ENCODE measurements at places on chromosomes 11 and 22. TPM values are rescaled to one million over a fixed set of nuclear protein-coding genes. Genes with fewer than 3 reads are reported as not detected.
A peak's percentile ranks its signal among the peaks of the same experiment; 100 is the strongest.

The CRYBA4 gene
- not detected for total RNA-seq

The RPS6KB2 gene
- 54.1 TPM for total RNA-seq

The HSPA8 gene
- 1,301 TPM for total RNA-seq

The CSNK2A3 gene
- 2.0 TPM for total RNA-seq

The SEPTIN3 gene
- 9.3 TPM for total RNA-seq

The KLHL35 gene
- total RNA-seq: 1.7 TPM

The MS4A14 gene
- not detected for total RNA-seq

The OR8K3 gene
- not detected for total RNA-seq

The MAPK1 gene
- 137 TPM for total RNA-seq

DNA sequence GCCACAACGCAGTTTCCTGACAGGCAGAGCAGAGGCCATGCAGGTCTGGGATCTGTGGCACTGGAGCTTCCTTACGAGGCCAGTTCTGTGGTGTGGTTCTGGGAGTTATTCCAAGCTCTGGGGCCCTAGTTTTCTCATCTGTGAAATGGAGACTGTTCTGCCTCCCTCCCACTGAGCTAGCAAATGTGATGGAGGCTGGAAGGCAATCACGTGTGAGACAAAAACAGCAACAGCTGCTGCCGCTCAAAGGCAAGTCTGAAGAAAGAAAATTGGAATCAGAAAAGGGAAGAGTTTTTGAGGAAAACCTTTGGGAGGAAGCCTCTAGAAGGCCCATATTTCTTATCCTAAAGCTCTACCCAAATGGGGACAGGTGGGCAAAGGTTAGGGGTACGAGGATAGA, 8.3 kb upstream of the RIC3 start:
- no peaks in the 10 kb centered on the region for H3K4me1 ChIP-seq
- H3K27me3 ChIP-seq: no peaks in the 10 kb centered on the region
- no peak overlapping the region for H3K4me3 ChIP-seq
- H3K27ac ChIP-seq: no peak overlapping the region

- no peaks in the 10 kb centered on the region for H3K36me3 ChIP-seq
- DNase-seq: no peak
- no peak overlapping the region for H3K4me3 ChIP-seq
- H3K27me3 ChIP-seq: no peaks in the 10 kb centered on the region
- H3K27ac ChIP-seq: no peak overlapping the region
- no peaks in the 10 kb centered on the region for H3K4me1 ChIP-seq
Measured at GRCh38 chr11:123549926-123550917, 104.2 kb downstream of the SCN3B start.

DNA sequence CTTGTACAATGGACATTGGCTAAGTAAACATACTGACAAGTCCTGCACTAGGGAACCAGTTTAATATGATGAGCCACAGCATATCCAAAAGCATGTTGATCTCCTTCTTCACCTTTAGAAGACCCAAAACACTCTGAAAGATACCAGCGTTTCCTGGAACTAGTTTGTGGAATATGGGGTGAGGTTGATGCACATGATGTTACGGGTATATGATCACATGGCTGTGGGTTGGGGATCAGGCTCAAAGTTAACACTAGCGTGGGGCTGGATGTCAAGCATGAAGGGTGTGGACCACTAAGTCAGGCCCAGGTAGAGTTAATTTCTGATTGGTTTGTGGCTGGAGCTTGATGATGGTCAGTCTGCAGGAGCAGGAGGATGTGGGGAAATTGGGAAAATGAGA, 9.0 kb downstream of the IGLL5 start:
- H3K27me3 ChIP-seq: peaks cover 44% of the 10 kb centered on the region
- no peak overlapping the region for H3K4me3 ChIP-seq
- H3K4me1 ChIP-seq: no peaks in the 10 kb centered on the region
- DNase-seq: no peak
- H3K27ac ChIP-seq: no peak overlapping the region

DNA sequence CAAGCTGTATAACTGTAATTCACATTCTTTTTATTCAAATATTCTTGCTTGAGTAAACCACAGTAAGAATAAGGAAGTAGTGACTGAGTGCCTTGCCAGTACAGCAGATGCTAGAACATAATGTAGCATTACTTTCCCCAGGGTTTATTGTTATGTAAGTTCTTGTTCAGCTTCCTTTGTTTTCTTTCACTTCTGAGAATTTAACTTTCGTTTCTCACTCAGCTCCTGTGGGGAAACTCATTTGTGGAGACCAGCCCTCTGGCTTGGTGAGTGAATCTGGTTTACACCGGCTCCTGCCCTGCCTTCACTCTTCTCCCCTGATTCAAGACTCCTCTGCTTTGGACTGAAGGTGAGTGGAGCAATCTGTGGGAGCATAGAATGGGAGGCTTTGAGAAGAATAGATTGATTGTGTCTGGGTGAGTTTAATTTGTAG, at the start of gene TRIM22:
Gene TRIM22 (plus strand): TSS at position 240 of the 433 bp plus-strand sequence. CDS start 6,443 bp downstream, outside the sequence.
- DNase-seq: no peak
- H3K27ac ChIP-seq: no peak within 1 kb of the TSS
- 0 out of 2 replicates have a peak, but pooled peaks cover 4% of the 10 kb centered on the region for H3K4me1 ChIP-seq
- no peaks in the 10 kb centered on the region for H3K36me3 ChIP-seq

GRCh38 chr11:111937461-111937769, 272 bp downstream of the DIXDC1 start:
- no peaks in the 10 kb centered on the region for H3K36me3 ChIP-seq
- peak overlapping the region; percentile 42 for H3K27ac ChIP-seq
- H3K4me1 ChIP-seq: peaks cover 29% of the 10 kb centered on the region
- H3K4me3 ChIP-seq: peak overlapping the region; percentile 53

DNA sequence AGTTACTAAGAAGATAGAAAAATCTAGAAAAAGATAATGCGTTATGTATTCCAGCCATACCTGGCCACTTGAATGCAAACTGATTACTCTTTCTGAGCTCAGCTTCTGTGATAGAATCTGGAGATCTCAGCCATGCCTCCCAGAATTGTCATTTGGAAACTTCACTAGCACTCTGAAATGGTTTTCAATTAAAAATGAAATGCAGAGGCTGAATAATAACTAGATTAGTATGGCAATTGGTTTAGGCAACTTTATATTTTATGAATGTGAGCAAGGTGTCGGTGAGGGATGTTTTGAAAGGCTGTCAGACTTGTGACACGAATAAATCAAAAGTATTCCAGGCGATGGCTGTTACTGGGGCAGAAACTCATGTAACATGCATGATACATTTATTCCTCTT, 128.8 kb upstream of the SORL1-AS1 start:
- H3K27me3 ChIP-seq: no peaks in the 10 kb centered on the region
- H3K4me1 ChIP-seq: no peaks in the 10 kb centered on the region
- H3K36me3 ChIP-seq: no peaks in the 10 kb centered on the region
- H3K4me3 ChIP-seq: no peak overlapping the region
- no peak overlapping the region for H3K27ac ChIP-seq
- DNase-seq: no peak

DNA sequence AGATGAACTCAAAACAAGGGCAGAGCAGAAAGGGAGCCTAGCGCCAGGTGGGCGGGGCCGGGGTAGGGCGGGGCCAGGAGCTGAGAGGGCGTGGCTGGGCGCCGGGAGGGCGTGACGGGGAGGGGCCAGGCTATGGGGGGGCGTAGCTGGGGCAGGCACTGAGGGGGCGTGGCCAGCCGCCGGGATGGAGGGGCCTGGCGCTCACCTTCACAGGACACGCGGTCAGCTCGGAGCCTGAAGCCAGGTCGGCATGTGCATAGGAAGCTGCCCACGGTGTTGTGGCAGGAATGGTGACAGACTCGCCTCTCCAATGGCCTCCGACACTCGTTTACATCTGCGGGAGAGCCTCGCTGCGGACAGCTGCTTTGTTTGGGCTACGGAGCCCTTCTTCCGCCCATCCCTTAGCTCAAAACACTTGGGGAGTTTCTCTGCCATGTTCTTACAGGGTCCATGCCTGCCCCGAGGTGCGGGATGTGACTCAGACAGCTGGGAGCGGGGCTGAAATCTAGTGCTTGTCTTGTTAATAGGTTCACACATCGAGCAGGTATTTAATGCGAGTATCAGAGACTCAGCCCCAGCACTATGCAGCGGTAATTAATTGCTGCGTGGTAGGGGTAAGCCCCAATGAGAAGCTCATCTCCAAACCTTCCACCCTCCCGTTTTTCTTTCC, 13.4 kb downstream of the VWCE start:
- peaks cover 7% of the 10 kb centered on the region for H3K4me1 ChIP-seq
- H3K4me3 ChIP-seq: no peak overlapping the region
- no peaks in the 10 kb centered on the region for H3K36me3 ChIP-seq
- peak; percentile 32 for DNase-seq
- no peak overlapping the region for H3K27ac ChIP-seq
- H3K27me3 ChIP-seq: no peaks in the 10 kb centered on the region

GRCh38 chr11:113934761-113935160, 30.2 kb downstream of the HTR3B start:
- no peaks in the 10 kb centered on the region for H3K4me1 ChIP-seq
- 0 out of 2 replicates have a peak, but pooled peaks cover 17% of the 10 kb centered on the region for H3K27me3 ChIP-seq
- no peak overlapping the region for H3K4me3 ChIP-seq
- no peaks in the 10 kb centered on the region for H3K36me3 ChIP-seq

GRCh38 chr11:96288915-96289314, 54.1 kb downstream of the MAML2 start:
- H3K4me1 ChIP-seq: no peaks in the 10 kb centered on the region
- no peaks in the 10 kb centered on the region for H3K36me3 ChIP-seq
- H3K27ac ChIP-seq: no peak overlapping the region

- no peak overlapping the region for H3K4me3 ChIP-seq
- no peak overlapping the region for H3K27ac ChIP-seq
- no peaks in the 10 kb centered on the region for H3K27me3 ChIP-seq
- H3K36me3 ChIP-seq: no peaks in the 10 kb centered on the region
Measured at GRCh38 chr11:101474666-101475065, 109.1 kb downstream of the TRPC6 start.

- no peaks in the 10 kb centered on the region for H3K4me1 ChIP-seq
- H3K4me3 ChIP-seq: no peak overlapping the region
- peaks cover 7% of the 10 kb centered on the region for H3K27me3 ChIP-seq
Measured at GRCh38 chr11:61007956-61008896, 36.7 kb downstream of the CD6 start.

DNA sequence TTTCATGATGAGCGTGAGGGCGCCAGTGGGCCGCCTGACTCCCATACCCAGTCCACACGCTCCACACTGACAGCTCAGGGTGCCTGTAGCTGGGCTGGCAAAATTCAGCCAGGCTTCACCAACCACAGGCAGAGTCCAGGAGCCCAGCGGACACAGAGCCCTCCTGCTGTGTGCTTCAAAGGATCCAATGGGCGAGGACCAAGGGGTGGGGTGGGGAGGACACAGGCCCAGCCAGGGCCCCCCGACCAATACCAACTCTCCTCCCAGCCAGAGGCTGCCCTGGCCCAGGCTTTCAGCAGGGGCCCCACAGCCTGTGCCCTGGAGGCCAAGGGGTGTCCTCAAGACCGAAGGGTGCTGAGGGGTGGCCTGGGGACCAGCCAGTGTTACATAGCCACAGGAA, 336.1 kb downstream of the CTTN start:
- DNase-seq: no peak
- no peak overlapping the region for H3K4me3 ChIP-seq
- H3K27me3 ChIP-seq: no peaks in the 10 kb centered on the region
- peaks cover 19% of the 10 kb centered on the region for H3K4me1 ChIP-seq
- H3K27ac ChIP-seq: no peak overlapping the region
- H3K36me3 ChIP-seq: no peaks in the 10 kb centered on the region

- H3K4me1 ChIP-seq: peaks cover 8% of the 10 kb centered on the region
- DNase-seq: peak; percentile 33
- no peaks in the 10 kb centered on the region for H3K36me3 ChIP-seq
- no peak overlapping the region for H3K4me3 ChIP-seq
Measured at GRCh38 chr11:31645747-31646146, 136.2 kb downstream of the ELP4 start.

DNA sequence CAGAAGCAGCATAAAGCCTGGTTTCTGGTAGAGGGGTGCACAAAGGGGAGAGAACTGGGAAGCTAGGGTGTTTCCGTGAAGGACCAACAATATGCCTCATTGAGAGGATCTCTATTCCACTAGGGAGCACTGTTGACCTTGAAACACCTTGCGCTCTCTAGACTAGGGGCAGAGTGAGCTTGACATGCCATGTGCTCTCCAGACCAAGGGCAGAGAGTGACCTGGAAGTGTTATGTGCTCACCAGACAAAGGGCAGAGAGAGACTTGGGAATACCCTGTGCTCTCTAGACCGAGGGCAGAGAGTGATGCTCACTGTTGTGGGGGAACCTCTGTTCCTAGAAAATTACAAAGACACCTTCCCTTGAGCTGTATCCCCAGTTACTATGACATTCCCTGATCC, 15.2 kb upstream of the EI24 start:
- no peaks in the 10 kb centered on the region for H3K4me1 ChIP-seq
- H3K4me3 ChIP-seq: no peak overlapping the region
- H3K27ac ChIP-seq: no peak overlapping the region
- no peaks in the 10 kb centered on the region for H3K27me3 ChIP-seq

All from HCT116 (cell line).